Stimulated activated CD8-positive, alpha-beta memory T cell treated with anti-CD3 and anti-CD28 coated beads, Interleukin-7, amount 100 ng/mL, for 4 hours (primary cell): ENCODE measurements at places on chromosomes 5 and 9.
A peak's percentile ranks its signal among the peaks of the same experiment; 100 is the strongest.

- no peak for DNase-seq
Observed at GRCh38 chr9:16974436-16974835, 104.0 kb upstream of the BNC2 start.

- DNase-seq: no peak
Observed at GRCh38 chr9:33250458-33250995, 10.6 kb downstream of the SPINK4 start.

- DNase-seq: peak; percentile 24
Observed at GRCh38 chr9:129221233-129221632, 43.2 kb upstream of the IER5L start.

GRCh38 chr9:7058473-7058872, 300.7 kb downstream of the KDM4C start:
- DNase-seq: no peak

DNA sequence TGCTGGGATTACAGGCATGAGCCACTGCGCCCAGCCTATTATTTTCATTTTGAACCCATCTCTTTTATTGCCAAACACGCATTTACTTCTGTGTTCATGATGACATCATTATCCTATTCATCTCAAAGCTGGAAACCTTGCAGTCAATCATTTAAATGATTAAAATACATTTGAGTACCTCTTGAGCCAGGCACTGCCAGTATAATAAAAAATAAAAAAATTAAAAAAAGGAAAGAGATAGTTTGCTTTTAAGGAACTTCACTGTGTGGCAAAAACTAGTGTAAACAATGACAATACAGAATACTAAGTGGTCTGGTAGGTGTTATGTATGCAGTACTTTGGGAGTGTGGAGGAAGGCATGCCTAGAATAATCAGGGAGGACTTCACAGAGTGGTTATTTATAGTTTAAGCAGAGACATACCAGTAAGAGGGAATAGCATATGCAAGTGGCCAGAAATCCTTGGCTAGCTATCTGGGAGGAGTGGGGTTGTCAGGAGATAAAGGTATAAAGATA, 8.6 kb downstream of the NSD1 start:
- no peak for DNase-seq

GRCh38 chr5:167453246-167454030, 838.0 kb upstream of the WWC1 start:
- DNase-seq: no peak

- DNase-seq: peak; percentile 15
Observed at GRCh38 chr9:15306068-15306756, 804 bp downstream of the TTC39B start.

- no peak for DNase-seq
Observed at GRCh38 chr9:16315720-16316119, 554.8 kb downstream of the BNC2 start.

DNA sequence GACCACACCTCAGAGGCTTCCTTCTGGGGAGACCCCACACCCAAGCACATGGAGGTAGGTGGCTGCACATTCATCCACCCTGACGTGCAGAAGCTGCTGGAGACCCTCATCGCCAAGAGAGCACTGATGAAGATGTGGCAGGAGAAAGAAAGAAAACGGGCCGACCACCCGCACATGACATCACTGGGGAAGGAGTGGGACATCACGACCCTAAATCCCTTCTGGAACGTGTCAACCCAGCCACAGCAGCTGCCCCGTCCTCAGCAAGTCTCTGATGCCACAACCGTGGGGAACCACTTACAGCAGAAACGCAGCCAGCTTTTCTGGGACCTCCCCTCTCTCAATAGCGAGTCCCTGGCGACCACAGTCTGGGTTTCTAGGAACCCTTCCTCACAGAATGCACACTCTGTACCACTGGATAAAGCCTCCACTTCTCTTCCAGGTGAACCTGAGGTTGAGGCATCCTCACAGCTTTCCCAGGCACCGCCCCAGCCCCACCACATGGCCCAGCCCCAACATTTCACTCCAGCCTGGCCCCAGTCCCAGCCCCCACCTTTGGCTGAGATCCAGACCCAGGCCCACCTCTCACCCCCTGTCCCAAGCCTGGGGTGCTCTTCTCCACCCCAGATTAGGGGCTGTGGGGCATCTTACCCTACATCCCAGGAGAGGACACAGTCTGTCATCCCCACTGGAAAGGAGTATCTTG, 3.0 kb downstream of the SPATA31E1 start:
- no peak for DNase-seq

- DNase-seq: no peak
Observed at GRCh38 chr5:133817456-133817855, 151.0 kb downstream of the C5orf15 start.

- no peak for DNase-seq
Observed at GRCh38 chr5:55634866-55635265, 77.3 kb downstream of the SLC38A9 start.

- DNase-seq: no peak
Observed at GRCh38 chr9:92440751-92441046, 16.4 kb upstream of the OMD start.

DNA sequence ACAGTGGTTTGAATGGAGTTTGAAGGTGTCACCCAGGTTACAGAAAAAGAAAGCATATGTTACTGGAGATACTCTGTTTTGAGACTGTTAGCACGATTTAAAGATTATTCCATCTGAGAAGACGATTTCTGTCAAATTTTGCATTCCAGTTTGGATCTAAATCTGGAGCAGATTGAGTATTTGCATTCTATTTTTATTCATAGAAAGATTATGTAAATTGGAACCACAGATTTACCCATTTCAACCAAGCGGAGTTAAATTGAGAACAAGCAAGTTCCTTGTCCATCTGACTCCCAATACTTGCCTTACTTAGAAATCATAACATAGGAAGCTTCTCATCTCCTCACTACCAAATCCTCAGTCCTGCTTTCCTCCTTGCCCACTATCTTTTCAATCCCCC, 255.7 kb downstream of the CHSY3 start:
- DNase-seq: no peak

GRCh38 chr9:129983891-129984290, 59.1 kb downstream of the FNBP1 start:
- no peak for DNase-seq
